Omental fat pad (tissue), 4 donors: ENCODE measurements at places on chromosomes 16 and 17.

DNA sequence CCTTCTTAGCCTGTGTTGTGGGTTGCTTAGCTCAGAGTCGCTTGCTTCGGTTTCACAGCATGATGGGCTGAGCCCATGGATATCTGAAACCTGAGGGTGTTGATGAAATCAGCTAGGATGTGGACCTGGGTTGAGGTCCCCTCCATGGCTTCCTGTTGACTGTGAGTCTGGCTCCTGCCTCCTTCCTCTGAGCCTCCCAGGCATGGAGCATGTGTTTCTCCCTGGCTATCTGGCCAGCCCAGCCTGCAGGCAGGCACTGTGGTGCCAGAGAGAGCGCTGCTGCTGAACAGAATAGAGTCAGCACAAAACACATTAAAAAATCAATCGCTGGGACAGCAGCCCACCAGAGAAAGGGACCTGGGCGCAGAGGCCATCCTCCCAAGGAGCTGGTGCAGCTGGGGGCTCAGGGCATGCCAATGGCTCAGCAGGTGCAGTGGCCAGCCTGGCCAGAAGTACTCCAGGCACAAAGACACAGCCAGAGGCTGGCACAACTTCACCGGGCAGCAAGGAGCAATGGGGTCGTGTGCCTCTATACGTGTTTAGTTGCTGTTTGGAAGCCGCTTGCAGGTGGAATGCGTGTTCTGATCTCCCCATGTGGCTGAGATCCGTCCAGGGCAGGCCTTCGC lies 28.3 kb upstream of the GPRC5C start:
- no peak for DNase-seq

- DNase-seq = no peak
These were observed 572.1 kb upstream of the PSMD7 start for GRCh38 chr16:73724503-73724902.

- no peak for DNase-seq
These were observed 117.6 kb downstream of the VPS53 start for GRCh38 chr17:596763-597644.

GRCh38 chr17:27456681-27457359 lies 572 bp downstream of the KSR1 start:
- DNase-seq = no peak

- no peak for DNase-seq
These were observed 13.6 kb downstream of the SMTNL2 start for GRCh38 chr17:4597975-4598374.

DNA sequence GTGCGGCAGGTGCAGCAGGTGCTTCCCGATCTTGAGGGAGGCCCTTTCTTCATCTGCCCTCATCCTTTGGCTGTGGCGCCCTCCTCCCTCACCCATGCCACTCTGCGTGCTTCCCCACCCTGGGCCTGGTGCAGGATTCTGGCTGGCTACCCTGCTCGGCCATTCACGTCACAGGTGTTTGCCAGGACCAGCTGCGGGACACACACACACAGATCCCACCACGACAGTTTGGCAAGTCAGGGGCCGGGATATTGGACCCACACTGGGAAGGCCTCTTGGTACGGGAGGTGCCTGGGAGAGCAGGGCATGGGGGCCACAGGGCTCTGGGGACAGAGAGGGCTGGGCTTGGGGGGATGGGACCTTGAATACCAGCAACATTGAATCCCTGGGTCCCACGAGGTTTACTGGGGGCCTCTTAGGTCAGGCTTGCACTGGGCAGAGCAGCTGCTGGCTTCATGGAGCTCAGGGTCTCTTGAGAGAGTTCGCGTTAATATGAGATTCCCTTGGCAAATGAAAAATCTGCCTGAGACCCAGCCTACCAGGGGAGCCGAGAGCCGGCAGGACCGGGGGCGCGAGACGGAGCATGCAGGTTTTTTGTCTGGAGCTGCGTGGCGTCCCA lies 15.1 kb downstream of the ADCY7 start:
- DNase-seq = no peak

DNA sequence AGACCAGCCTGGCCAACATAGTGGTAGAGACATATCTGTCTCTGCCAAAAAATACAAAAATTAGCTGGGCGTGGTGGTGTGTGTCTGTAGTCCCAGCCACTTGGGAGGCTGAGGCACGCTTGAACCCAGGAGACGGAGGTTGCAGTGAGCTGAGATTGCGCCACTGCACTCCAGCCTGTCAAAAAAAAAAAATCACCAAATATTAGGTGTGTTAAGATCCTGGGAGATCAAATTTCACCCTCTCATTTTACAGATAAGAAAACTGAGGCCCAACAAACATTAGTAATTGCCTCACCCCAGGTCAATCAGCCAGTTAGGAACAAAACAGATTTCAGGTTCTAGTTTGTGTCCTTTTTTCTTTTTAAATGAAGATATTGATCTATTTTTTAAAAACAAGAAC lies 116.7 kb downstream of the MSI2 start:
- no peak for DNase-seq

GRCh38 chr17:64152428-64153125 lies 22.6 kb upstream of the ERN1 start:
- no peak for DNase-seq

DNA sequence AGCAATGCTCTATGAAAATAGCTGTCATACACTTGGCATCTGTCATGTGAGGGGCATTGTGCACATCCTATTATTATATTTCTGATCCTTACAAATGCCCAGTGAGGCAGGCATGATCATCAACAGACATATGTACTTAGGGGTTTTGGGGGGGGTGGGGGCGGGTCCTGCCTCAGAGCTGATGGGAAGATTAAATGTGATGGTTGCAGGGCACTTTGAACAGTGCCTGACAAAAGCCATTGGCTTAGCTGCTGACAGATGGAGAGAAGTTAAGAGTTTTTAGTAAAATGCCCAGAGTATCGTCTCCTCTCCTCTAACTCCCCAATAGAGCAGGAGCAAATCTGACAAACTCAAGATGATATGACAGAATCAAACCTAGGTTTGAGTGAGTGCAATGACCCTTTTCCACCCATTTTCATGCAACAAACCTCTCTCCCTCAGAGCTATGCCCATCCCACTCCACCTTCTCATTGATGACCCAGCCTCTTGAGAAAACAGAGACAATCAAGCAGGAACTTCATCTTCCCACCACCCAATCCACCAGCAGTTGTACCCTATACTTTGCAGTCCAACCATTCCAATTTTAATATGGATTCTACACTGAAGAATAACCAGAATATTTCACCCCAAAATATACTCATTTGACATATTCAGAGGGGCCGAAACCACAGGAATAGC lies 4.8 kb downstream of the KLHL11 start:
- DNase-seq = no peak

DNA sequence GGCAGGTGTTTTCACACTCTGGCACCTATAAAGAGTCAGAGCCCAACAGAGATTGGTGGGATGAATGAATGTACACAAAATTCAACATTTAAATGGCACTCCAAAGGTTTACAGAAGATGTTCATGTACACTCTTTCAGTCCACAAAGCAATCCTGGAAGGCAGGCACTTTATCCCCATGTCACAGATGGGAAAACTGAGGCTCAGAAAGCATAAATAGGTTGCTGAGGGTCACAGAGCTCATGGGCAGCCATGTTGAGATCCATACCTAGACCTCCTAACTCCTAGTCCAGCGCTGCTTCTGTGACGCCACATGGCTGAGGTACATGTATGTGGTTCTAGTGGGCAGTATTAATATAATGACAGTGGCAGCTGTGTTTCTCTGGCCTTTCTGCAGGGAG lies 157.7 kb upstream of the LHX1 start:
- no peak for DNase-seq

DNA sequence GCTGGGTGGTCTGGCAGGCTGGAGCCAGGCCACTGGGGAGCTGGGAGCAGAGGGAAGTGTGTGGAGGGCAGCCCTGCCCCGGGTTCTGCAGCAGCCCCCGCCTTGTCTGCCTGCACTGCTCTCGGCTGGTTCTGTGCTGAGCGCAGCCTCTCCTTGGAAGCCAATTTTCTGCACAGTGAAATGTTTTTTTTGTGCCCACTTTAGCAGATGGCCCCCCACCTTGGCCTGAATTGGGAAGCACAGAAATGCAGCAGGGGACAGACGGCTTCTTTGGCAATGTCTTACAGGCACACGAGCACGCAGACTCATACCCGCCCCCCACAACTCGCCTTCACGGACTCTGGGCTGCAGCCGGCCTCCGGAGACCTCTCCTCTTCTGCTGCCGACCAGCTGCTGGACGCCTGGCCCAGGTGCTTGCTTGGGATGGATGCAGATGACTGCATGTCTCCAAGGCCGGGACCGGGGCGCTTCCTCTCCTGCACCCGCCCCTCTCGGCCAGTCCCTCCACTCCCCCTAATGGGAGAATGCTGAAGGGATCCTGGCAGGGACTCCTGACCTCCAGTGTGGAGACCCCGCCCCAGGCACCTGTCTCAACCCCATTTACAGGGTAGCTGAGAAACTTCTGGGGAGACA lies 14.8 kb downstream of the NPTX1 start:
- no peak for DNase-seq

DNA sequence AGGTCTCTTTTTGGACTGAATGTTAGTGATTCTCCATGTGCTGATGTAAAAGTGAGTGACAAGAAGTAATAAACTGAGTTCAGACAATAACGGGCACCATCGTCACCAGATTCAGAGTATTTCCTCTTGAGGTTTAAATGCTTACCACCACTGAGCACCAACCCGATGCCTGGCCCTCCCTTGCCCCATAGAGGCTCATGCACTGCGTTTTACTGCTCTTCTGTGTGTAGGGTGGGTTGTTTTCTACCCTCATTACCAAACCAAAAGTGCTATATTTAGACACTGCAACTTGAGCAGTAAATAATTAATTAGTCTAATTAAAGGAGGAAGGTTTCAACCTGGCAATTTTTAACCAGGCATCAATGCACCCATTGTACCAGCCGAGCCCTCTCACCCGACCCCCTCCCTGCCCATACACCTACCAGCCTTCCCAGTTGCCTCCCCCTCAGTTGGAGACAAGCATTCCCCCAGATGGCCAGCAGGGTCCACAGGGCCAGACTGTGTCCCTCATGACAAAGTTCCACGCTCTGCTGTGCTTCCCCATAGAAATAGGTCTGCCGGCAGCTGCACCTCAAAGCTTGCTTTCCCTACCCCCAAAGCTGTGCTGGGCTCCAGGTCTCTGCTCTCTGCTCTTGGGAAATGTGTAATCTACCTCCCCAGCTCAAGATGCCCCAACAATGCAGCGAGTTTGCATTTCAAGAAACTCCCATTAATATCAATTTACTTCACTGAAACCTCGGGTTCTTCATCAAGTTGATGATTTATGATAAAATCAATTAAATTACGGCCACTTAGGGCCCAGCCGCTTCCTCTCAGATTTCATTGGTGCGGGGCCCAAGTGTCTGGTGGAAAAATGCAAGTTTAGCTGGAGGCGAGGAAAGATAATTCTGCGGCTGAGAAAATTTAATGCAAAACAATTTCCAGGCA lies 16.0 kb downstream of the HOXB4 start:
- DNase-seq = no peak

DNA sequence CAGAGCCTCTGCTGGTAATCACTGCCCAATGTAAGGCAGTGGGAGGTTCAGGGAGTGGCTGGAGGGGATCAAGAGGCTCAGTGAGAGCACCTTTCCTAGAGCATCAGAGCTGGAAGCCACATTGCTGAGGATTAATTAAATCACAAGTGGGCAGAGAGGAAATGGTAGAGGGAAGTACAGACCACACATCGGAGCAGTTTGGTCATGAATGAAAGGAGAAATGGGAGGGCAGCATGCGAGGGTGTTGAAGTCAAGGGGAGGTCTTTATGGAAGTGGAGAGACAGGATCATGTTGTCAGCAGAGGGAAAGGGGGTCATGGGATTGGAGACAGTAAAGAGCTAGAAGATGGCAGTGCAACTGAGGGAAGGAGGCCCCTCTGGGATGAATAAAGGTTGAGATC lies 2.3 kb downstream of the CCL17 start:
- no peak for DNase-seq

DNA sequence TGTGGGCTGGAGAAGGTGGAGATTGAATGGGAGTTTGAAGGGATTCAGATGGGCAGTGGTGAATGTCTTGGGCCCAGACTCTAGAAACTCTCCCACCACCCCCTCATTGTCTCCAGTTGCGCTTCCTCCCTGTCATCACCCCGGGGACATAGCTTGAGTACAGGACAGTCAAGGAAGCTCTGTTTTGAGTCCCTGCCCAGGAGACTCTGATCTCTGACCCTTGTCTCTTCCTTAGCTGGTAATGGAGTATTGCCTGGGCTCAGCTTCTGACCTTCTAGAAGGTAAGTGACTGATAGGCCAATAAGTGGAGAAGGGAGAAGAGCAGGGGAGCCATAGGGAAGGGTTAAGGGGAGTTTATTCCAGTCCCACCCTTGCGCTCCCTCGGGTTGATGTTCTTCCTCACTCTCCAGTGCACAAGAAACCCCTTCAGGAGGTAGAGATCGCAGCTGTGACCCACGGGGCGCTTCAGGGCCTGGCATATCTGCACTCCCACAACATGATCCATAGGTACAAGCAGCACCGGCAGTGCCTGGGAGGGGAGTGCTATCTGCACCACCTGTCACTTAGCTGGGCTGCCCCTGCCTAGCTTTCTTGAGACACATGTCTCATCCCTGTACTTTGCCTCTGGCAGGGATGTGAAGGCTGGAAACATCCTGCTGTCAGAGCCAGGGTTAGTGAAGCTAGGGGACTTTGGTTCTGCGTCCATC lies 5.0 kb downstream of the TAOK2 start:
- no peak for DNase-seq
